ENCODE measurements at places on chromosomes 1 and 21.

- peak; percentile 69 for DNase-seq
Measured at GRCh38 chr1:219324629-219325367, 151.1 kb downstream of the LYPLAL1 start.

GRCh38 chr1:167196166-167196565, 24.5 kb upstream of the POU2F1 start:
- no peak for DNase-seq

DNA sequence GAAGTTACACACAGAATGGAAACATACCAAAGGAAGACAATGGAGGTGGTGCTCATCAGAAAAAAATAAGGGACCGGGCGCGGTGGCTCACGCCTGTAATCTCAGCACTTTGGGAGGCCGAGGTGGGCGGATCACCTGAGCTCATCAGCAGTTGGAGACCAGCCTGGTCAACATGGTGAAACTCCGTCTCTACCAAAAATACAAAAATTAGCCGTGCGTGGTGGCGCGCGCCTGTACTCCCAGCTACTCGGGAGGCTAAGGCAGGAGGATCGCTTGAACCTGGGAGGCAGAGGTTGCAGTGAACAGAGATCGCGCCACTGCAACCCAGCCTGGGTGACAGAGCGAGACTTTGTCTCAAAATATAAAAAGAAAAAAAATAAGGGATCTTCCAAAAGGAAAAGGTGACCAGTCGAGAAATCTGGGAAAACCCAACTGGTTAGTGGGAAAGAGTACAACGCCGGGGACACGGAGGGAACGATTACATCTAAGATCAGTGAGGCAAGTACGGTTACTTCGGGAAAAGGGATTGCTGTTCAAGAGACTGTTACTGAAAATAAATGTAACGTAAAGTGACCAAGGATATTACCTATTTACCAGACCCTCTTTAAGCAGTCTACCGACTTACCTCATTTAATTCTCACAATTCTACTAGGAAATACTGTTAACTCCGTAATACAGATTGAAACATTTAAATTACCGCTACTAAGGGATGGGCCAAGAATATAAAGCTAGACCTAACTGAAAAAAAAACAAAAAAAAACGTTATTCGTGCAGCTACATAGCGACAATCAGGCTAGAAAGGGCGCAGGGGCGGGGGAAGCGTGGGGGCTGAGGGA, 822 bp downstream of the CCT3 start:
- peak; percentile 61 for DNase-seq

GRCh38 chr1:3011127-3011526, 10.1 kb upstream of the ACTRT2 start:
- DNase-seq: no peak

GRCh38 chr1:40774266-40774998, 9.2 kb upstream of the KCNQ4 start:
- DNase-seq: peak; percentile 73

DNA sequence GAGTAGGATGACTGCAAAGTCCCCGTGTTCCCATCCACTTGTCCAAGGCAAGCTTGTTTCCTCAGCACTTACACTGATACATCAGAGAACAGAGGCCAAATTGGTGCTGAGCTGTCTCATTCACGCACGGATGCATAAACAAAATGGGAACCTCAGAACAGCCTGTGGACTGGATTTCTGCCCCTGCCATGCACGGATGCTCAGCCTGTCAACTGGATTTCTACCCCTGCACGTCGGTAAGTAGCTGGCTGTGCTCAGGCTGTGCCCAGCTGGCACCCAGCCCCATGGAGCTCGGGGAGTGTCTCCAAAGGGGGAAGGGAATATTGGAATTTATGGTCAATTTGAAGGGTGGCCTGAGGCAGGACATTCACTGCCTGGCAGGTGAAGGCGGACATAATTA, 40.8 kb upstream of the TMPRSS2 start:
- no peak for DNase-seq

- no peak for DNase-seq
Measured at GRCh38 chr1:109904105-109904817, 6.4 kb upstream of the CSF1 start.

- DNase-seq: no peak
Measured at GRCh38 chr1:24566236-24566867, 10.5 kb downstream of the NCMAP start.

DNA sequence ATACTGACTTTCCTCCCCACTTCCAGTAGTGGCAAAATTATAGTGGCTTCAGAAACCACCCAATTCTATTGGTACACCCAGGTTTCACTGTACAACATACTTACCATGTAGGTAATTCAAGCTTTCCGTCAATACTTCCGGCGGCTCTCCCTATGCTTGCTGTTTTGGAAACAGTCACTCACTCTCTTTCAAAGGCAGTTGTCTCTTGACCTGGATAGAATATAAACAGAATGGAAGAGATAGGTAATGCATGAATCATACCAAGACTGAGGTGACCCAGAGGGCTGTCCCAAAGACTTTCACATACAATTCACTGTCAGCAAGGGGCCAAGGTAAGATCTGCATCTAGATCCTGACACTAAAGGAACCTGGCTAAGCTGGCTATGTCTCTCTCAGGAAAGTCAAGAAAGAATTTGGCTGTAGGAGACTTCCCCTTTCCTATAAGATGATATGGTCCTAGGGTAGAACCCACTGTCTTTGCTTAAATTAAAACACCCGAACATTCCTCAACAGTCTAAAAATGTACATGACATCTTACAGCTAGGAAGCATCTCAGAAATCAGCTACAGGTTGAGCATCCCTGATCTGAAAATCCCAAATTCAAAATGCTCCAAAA, 59.6 kb downstream of the LUZP1 start:
- DNase-seq: no peak

DNA sequence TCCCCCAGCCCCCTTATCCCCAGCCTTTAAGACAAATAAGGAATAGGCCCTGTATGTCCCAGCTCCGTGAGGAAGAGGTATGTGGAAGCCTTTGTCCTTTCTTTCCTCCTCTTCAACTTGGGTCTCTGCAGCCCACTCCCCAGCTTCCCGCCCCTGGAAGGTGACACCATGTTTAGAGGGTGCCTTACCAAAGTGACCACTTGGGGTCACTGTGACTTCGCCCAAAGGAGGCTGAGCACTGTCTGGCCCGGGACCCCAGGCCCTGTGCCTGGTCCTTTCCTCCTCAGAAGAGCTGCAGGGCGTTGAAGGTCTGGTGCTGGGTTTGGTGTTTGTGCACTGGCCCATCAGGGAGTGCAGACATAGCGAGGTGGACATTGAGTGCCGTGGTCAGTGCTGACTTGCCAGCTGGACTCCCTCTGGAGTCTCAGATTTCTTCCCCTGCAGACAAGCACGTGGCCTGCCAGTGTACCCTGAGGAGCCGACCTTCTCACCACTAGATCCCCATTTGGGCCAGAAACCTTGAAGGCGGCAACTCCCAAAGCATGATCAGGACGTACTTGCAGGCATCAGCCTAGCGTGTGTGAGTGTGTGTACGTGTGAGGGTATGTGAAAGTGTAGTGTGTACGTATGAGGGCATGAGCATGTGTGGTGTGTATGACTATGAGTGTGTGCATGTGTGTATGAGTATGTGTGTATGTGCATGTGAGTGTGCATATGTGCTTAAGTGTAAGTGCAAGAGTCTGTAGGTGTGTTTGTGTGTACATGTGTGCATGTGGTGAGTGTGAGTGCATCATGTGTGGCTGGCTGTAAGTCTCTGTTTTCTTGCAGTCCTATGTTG, 181.4 kb upstream of the KIAA0040 start:
- peak; percentile 64 for DNase-seq

GRCh38 chr1:67209521-67209920, 43.3 kb downstream of the IL23R start:
- DNase-seq: peak; percentile 23

GRCh38 chr1:15331734-15332133, 78.0 kb upstream of the EFHD2 start:
- DNase-seq: no peak

DNA sequence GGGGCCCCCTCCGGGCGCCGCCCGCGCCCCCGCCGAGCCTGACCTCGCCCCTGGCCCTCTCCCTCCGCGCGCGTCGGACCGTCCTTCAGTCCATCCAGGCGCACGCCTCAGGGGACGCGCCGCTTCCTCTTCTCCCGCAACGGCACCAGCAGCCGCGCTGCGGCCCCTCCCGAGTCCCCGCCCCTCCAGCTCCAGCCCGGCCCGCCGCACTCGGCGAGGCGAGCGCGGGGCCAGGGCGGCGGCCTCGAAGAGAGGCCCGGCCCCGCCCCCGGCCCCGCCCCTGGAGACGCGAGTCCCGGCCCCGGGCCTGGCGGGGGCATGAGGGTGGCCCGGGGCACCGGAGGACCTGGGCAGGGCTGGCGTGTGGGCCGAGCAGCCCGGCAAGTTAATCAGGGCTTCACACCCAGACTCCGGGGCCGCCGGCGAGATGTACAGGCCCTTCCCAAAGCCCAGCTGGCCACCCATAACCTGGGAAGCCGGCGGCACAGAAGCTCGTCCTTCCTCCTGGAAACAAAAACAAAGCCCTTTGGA, at the start of gene IGSF3:
Gene IGSF3 (minus strand): TSS at position 159 of the 531 bp plus-strand sequence. CDS start 1,407 bp downstream, outside the sequence.
- peak; percentile 81 for DNase-seq

- peak; percentile 93 for DNase-seq
Measured at GRCh38 chr1:205335692-205336091, 14.1 kb upstream of the NUAK2 start.

DNA sequence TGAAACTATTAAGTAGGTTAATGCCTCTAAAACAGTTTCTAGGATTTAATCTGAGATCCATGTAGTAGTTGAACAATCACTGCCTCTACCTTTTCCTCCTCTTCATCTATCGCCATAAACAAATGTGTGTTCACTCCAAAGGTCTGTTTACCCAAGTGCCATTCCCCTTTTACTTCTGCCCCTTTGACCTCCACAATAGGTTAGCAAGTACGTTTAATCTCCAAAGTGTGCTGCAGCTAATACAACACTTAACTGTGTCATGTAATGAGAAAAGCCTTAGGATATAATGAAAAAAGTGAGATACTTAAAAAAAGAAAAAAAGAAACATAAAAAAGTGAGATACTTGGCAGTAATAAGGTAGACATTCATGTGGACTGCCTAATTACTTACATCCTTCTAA, 28.2 kb downstream of the GPBP1L1 start:
- DNase-seq: no peak

- DNase-seq: no peak
Measured at GRCh38 chr1:3725366-3725765, 26.9 kb upstream of the CCDC27 start.

DNA sequence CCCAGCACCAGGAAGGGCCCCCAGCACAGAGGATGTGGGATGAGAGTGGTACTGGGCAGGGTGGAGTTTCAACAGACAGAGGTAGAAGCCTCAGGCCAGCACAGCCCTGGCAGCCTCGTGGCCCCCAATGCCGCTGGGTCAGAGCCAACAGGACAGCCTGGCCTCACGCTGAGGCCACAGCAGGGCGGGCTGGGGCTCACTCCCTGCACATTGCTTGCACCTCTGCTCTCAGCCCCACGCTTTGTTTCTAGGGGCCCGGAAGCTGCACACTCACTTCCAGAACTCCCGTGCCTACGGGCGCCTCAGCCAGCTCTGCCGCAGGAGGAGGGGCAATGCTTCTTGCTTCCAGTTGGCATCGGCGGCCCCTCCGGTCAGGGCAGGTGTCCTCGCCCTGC, 72.9 kb downstream of the SIK1 start:
- DNase-seq: no peak

- DNase-seq: no peak
Measured at GRCh38 chr21:45002381-45003204, 62.8 kb downstream of the SLX9 start.

GRCh38 chr1:173914366-173914871, 2.7 kb downstream of the SERPINC1 start:
- peak; percentile 73 for DNase-seq

GRCh38 chr1:89172468-89173143, 3.2 kb downstream of the GBP7 start:
- no peak for DNase-seq

DNA sequence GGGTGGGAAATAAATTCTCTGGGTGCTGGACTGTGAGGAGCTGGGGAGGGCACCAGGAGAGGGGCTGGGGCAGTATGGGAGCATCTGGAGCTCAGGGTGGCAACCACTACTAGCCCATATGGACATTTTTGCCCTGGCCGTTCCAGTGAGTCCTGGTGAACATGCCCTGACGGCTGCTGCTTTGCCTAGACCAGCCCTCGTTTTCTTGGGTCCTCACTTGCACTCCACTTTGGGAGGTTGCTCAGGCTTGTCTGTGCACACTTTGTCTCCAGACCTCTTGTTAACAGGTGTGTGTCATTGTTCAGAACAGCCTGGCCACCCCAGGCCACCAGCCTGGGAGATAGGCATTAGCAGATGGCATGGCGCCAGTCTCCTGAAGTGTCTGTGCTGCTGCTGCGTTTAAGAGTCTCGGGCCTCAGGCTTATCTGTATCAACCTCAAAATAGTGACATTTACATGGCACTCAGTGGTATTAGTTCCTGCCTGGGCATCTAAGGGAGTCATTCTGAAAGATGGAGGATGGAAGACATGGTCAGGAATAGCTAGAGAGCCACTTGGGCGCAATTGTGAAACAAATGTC, 190.5 kb downstream of the PTPRU start:
- DNase-seq: no peak

DNA sequence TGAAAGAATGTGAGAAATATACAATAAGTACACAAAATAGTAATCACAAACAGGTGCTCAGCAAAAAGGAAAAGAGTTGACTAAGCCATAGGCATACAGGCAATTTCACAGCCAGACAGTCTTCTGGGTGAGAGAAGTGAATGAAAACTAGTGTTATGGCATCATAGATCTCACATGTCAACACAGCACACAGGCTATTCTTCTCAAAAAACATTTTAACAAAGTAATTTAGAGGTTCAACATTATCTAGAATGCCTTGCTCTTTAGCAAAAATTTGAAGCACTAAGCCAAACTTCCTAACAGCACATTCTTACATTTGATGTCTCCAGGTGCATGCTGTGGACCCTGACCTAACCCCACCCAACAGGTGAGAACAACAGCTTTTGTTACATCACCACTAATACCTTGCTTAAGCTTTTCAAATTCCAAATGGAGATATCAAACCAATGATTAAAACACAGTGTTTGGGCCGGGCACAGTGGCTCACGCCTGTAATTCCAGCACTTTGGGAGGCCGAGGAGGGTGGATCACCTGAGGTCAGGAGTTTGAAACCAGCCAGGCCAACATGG, 30.5 kb downstream of the OTUD7B start:
- no peak for DNase-seq

GRCh38 chr1:58922302-58923089, 138.6 kb upstream of the JUN start:
- DNase-seq: no peak

GRCh38 chr1:11026903-11027302, 14.4 kb downstream of the TARDBP start:
- no peak for DNase-seq

GRCh38 chr21:45330075-45330781, 42.5 kb upstream of the POFUT2 start:
- no peak for DNase-seq

GRCh38 chr1:228372183-228373003, 34.2 kb downstream of the TRIM11 start:
- DNase-seq: no peak

GRCh38 chr1:9689011-9689706, 37.6 kb downstream of the PIK3CD start:
- peak; percentile 82 for DNase-seq
